ENCODE measurements at places on chromosomes 3 and 15. TPM values are rescaled to one million over a fixed set of nuclear protein-coding genes. Genes with fewer than 3 reads are reported as not detected.

DNA sequence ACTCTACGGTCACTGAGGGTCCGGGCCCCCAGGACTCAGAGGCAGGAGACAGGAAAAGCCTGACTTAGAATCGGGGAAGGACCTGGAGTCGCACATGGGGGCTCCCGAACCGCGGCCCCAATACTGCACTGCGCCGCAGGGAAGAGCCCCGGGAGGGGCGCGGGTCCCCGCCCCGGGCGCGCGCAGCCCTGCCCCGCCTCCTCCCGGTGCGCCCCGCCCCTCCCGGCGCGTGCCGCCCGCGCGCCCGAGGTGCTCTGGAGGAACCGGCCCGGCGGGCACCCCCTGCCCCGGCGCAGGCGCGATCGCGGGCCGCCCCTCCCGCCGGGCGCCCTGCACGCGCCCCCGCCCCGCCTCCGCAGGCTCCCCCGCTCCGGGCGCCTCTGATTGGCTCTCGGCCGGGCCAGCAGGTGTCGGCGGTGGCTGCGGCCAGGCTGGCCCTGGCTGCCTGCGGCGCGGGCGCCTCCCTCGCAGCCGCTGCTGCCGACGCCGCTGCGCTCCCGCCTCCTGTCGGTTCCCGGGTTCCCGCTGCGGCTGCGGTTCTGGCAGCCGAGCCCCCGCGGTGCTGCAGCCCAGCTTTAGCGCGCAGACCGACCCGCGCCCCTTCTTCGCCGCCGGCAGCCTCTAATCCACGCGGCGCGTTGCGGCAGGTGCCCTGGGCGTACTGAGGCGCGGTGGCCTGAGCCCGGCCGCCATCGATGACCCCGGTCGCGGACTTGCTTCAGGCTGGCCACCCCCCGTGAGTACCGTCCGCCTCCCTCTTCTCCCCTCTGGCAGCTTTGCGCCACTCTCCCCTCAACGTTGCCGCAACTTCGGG, at the start of gene MYRIP:
MYRIP (plus strand) TSS at position 429 of the 814 bp plus-strand sequence. CDS start 91,208 bp downstream, outside the sequence.
- DNase-seq = peak; percentile 92

GRCh38 chr3:76900596-76900995, 139.3 kb upstream of the ROBO2 start:
- DNase-seq = no peak

DNA sequence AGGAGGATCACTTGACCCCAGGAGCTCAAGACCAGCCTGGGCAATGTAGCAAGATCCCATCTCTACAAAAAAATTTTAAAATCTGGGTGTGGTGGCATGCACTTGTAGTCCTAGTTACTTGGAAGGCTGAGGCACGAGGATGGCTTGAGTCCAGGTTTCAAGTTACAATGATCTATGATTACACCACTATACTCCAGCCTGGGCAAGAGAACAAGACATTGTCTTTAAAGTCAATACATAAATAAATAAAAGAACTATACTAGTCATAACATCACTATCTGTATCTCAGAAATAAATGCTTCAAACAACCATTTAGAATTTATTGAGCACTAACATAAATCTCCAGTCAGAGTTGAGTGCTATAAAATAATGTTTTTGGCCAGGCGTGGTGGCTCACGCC, 8.5 kb upstream of the PHLDB2 start:
- no peak for DNase-seq

DNA sequence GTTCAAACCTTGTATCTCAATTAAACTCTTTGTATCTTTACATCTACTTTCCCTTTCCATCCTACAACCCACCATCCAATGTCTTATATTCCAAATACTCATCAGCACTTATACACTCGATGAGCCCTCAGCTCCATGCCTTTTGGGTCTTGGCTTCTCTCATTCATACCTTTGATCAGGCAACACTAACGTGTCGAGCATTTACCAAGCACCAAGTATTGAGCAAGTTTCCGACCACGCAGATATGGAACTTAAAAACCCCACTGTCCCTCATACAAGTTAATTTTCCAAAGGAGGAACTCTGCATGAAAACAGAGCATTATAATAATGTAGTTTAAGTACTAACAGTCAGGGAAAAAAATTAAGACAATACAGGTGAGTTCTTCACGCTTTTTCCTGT, 102.8 kb downstream of the IL1RAP start:
- DNase-seq = no peak

DNA sequence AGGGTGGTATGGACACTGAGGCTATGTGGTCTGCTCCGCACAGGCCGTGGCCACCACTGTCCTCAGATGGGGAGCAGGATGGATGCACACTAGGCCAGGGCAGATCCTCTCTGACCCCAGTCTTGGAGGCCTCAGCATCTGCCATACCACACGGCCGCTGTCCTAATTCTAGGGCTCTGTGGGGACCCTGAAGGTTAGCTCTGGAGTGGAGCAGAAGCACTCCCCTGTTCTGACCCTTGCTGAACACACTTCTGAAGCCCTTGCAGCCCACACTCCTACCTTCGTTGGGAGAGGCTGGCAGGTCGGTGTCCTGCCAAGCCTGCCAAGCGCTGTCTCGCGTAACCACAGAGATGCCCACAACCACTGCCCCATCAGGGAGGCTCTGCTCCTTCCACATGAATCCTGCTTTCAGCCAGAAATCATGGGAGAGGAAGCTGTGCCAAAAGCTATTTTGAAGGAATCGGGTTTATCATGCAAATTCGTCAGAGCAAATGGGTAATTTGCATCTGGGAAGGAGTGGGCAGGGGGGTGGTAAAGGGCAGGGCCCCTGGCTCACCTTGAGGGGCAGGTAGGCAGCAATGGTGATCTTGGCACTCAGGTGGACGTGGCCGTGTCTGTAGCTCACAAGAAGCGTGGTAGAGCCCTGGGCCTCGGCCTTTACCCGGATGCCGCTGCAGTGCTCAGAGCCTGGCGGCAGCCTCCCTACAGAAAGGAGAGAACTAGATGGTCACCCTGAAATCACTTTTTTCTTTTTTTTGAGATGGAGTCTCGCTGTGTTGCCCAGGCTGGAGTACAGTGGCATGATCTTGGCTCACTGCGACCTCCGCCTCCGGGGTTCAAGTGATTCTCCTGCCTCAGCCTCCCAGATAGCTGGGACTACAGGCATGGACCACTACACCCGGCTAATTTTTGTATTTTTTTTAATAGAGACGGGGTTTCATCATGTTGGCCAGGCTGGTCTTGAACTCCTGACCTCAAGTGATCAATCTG, 54.4 kb downstream of the NUP210 start:
- no peak for DNase-seq

DNA sequence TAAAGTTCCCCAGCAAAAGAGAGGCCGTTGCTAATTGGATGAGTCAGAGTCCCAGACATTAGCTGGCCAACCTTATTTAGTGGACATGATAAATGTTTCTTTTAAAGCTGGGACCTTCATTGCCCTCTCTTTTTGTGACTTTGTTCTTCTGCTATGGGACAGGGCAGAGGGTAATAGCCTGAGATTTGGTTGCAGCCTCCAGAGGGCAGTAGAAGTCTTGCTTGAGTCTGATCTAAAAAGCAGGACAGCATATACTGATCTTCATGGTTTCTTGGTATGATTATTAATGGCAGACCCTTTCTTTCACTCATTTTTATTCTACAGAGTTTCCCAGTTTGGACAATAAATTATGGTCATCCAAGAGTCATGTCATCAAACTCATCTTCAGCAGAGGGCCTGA, 25.1 kb upstream of the ZKSCAN7 start:
- no peak for DNase-seq

- DNase-seq = no peak
Measured at GRCh38 chr15:88628018-88628654, 7.0 kb downstream of the AEN start.

DNA sequence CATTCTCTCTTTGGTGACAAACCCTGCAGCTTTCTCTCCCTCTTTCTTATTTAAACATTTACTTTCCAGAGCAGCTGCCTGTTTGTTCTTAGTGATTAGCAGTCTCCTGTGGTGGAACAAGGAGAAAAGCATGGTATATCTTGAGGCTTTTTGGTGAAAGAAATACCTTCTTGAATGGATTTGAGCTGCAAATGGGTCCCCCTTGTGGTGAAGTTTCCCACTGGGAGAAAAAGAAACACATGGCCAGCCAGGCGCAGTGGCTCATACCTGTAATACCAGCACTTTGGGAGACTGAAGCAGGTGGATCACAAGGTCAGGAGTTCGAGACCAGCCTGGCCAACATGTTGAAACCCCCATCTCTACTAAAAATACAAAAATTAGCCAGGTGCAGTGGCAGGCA, 48.3 kb upstream of the ACP3 start:
- DNase-seq = peak; percentile 57

Gene SHC4
- total RNA-seq = 1.2 TPM

Gene TIPIN
- total RNA-seq = 19.8 TPM
